ENCODE measurements at places on chromosomes 2 and 18. TPM values are rescaled to one million over a fixed set of nuclear protein-coding genes. Genes with fewer than 3 reads are reported as not detected.

DNA sequence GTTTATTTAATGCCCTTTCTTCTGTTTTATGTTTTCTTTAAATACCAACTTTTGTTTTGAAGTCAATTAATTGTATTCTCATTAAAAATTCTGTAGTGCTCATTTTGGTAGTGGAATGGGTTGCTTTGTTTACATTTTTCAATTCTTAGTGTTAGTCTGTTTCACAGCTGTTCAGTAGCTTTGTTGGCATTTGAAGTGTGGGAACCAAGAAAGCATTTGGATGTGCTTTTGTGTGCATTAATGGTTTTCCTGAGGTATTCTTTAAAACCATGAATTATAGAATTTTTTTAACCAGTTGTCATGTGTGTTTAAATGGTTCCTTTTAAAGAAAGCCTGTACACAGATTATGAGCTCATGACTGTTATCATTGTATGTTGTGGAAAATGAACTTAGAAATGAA is 19.7 kb downstream of the MIB1 start:
- DNase-seq, result no peak
- no peak overlapping the region for H3K4me3 ChIP-seq
- H3K4me1 ChIP-seq, result peaks cover 4% of the 10 kb centered on the region
- no peaks in the 10 kb centered on the region for H3K36me3 ChIP-seq
- no peak overlapping the region for H3K27ac ChIP-seq

DNA sequence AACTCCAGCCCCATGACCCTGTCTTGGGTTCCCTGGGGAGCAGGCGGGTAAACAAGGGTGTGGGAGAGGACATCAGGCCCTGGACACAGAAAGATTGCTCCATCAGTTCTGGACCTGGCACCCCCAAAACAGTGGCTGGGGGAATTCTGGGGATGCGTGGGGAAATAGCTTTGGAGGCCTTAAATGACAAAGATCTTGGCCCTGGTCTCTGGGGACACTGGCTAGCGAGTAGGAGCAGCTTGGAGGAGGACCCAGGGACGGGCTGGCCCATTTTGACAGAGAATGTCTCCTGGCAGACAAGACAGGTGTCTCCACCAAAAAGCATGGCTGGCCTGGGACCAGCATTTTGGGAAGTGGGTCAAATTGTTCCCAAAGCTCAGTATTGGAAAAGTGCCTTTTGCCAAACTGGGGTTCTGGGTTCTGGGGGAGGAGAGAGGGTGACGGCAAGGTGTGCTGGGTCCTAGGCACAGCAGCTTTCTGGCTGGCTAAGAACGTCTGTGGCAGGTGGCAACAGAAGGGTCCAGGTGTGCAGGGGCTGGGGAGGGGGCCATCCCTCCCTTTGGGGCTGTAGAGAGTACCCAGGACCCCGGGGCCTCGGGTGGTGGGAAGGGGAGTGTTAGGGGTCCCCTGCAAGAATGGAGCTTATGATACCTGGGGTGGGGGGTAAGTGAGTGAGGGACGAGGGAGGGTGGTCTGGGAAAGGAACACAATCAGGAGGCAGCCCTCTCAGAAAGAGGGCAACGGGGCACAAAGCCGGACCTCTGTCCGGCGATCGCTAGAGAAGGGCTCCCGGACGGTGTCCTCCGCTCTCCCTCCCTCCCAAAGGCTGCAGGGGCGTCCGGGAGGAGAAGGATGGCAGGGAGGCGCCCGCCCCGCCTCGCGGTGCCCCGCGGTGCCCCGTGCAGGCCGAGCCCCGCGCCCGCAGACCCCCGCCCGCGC is 556 bp downstream of the CYRIA start:
- peak overlapping the region; percentile 57 for H3K4me3 ChIP-seq
- peak; percentile 48 for DNase-seq
- peak overlapping the region; percentile 98 for H3K27ac ChIP-seq
- H3K27me3 ChIP-seq, result no peaks in the 10 kb centered on the region

DNA sequence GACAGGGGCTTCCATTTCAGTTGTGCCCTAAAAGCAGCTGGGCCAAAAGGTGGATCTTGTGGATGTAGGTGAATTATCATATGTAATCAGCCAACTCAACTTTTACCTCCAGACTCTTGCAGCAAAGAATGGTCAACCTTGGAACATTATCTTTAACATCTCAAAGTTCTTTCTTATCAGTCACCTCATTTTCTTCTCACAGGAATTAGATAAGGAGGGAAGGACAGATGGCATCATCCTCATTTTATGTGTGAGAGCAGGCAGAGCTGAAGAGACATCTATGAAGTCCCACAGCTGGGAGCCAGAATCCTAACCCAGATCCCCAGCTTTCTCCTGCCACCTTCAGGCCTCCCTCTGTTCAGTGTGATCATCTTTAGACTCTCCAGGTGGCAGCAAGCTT is 182.1 kb downstream of the MGAT5 start:
- H3K27me3 ChIP-seq, result no peaks in the 10 kb centered on the region
- H3K4me1 ChIP-seq, result no peaks in the 10 kb centered on the region
- H3K4me3 ChIP-seq, result no peak overlapping the region

DNA sequence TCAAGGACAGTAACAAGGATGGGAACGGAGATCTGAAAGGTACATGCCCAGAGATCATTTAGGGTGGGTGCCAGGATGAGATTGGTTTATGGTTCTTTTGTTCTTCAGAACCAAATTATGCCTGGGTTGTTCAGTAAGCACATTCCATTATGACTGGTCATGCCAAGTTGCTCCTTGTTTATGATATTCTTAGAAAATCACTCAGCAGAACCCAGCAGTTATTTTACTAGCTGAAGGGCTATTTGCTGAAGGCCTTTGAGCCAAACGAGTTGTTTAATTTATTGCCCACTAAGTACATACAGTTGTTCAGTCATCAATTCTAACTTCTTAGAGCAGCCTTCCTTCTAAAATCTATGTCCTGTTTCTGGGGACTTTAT is 635 bp downstream of the SLC3A1 start:
- H3K36me3 ChIP-seq, result no peaks in the 10 kb centered on the region
- H3K4me3 ChIP-seq, result no peak overlapping the region
- peak; percentile 6 for DNase-seq

DNA sequence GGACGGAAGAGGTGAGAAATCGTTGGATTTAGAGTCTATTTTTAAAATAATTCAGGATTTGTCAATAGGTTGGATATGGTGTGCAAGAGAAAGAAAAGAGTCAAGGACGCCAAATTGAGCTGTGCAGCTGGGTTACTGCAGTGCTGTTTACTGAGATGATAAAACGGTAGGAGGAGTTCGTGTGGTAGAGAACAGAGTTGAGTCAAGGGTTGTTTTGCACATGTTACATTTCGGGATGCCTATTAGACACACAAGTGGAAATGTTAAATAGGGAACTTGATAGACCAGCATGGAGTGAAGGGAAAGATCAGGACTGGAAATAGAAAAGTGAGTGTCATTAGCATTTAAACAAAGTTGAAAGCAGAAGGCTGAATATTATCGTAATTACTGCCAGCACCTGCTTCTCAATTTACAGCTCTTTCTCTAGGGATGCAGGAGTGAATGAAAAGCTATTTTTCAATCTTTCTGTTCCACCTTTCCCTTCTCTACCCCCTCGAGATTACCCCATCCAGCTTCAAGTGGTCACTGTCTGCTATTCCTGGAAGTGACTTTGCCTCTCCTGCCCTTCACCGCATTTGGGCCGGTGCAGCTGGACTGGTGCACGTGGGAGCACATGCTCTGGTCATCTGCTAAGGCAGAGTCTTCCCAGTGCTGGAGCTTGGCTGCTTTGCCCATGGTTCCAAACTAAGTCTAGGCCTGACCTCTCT is 30.3 kb downstream of the GPR75 start:
- no peak overlapping the region for H3K4me3 ChIP-seq
- no peaks in the 10 kb centered on the region for H3K36me3 ChIP-seq
- no peaks in the 10 kb centered on the region for H3K27me3 ChIP-seq
- DNase-seq, result no peak
- no peak overlapping the region for H3K27ac ChIP-seq

- no peaks in the 10 kb centered on the region for H3K27me3 ChIP-seq
- H3K4me1 ChIP-seq, result peaks cover 21% of the 10 kb centered on the region
- no peaks in the 10 kb centered on the region for H3K36me3 ChIP-seq
- no peak overlapping the region for H3K4me3 ChIP-seq
- DNase-seq, result peak; percentile 67
Measured at GRCh38 chr2:26942543-26943295, 27.7 kb upstream of the MAPRE3 start.

- no peaks in the 10 kb centered on the region for H3K4me1 ChIP-seq
- no peaks in the 10 kb centered on the region for H3K36me3 ChIP-seq
- no peaks in the 10 kb centered on the region for H3K27me3 ChIP-seq
- no peak overlapping the region for H3K4me3 ChIP-seq
- H3K27ac ChIP-seq, result no peak overlapping the region
Measured at GRCh38 chr2:177808984-177809809, 263.4 kb downstream of the PDE11A start.

DNA sequence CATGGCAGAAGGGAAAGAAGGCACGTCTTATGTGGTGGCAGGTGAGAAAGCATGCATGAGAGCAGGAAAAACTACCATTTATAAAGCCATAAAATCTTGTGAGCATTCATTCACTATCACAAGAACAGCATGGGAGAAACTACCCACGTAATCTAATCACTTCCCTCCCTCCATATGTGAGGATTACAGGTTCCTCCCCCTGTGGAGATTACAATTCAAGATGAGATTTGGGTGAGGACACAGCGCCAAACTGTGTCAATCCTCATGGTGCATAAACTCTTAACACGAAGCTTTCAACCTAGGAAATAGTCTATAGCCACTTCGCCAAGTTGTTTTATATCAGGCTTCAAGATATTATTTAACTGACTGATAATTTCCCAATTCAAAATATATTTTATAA is 595.5 kb downstream of the FBXO15 start:
- no peak overlapping the region for H3K27ac ChIP-seq
- H3K4me1 ChIP-seq, result no peaks in the 10 kb centered on the region
- H3K27me3 ChIP-seq, result no peaks in the 10 kb centered on the region
- DNase-seq, result no peak

GRCh38 chr18:25735459-25735858 is 355.0 kb downstream of the SS18 start:
- no peaks in the 10 kb centered on the region for H3K27me3 ChIP-seq
- H3K36me3 ChIP-seq, result no peaks in the 10 kb centered on the region
- no peak for DNase-seq
- no peak overlapping the region for H3K4me3 ChIP-seq
- H3K27ac ChIP-seq, result no peak overlapping the region
- H3K4me1 ChIP-seq, result no peaks in the 10 kb centered on the region

DNA sequence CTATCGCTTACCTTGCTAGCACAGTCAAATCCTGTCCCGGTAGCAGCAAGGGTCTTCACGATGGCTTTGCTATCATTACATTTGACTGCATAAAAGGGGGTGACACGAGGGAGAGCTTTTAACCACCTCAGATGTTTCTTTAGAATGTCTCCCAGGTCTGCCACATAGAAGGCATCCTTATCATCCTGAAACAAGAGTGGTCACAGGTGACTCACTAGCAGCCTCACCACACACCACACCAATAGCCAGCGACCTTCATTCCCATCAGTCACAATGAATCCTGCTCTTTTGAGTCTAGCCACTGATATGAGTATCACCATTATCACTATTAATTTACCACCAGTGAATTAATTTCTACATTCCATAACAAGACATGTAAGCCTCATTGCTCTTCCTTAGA is 3.7 kb downstream of the ODC1 start:
- no peak for DNase-seq
- H3K4me3 ChIP-seq, result no peak overlapping the region
- H3K27ac ChIP-seq, result no peak overlapping the region
- peaks cover 52% of the 10 kb centered on the region for H3K36me3 ChIP-seq
- H3K4me1 ChIP-seq, result peaks cover 34% of the 10 kb centered on the region
- no peaks in the 10 kb centered on the region for H3K27me3 ChIP-seq

- H3K4me1 ChIP-seq, result no peaks in the 10 kb centered on the region
- no peak overlapping the region for H3K27ac ChIP-seq
- H3K36me3 ChIP-seq, result no peaks in the 10 kb centered on the region
- H3K27me3 ChIP-seq, result no peaks in the 10 kb centered on the region
- H3K4me3 ChIP-seq, result no peak overlapping the region
- DNase-seq, result no peak
Measured at GRCh38 chr18:21693322-21693721, 11.3 kb downstream of the ABHD3 start.

- no peak overlapping the region for H3K27ac ChIP-seq
- no peaks in the 10 kb centered on the region for H3K36me3 ChIP-seq
- H3K4me1 ChIP-seq, result no peaks in the 10 kb centered on the region
- H3K4me3 ChIP-seq, result no peak overlapping the region
- H3K27me3 ChIP-seq, result no peaks in the 10 kb centered on the region
Measured at GRCh38 chr2:42321452-42322064, 39.5 kb downstream of the COX7A2L start.

GRCh38 chr18:76459687-76460350 is 35.2 kb downstream of the ZNF516 start:
- peaks cover 15% of the 10 kb centered on the region for H3K4me1 ChIP-seq
- H3K27ac ChIP-seq, result peak overlapping the region; percentile 11

DNA sequence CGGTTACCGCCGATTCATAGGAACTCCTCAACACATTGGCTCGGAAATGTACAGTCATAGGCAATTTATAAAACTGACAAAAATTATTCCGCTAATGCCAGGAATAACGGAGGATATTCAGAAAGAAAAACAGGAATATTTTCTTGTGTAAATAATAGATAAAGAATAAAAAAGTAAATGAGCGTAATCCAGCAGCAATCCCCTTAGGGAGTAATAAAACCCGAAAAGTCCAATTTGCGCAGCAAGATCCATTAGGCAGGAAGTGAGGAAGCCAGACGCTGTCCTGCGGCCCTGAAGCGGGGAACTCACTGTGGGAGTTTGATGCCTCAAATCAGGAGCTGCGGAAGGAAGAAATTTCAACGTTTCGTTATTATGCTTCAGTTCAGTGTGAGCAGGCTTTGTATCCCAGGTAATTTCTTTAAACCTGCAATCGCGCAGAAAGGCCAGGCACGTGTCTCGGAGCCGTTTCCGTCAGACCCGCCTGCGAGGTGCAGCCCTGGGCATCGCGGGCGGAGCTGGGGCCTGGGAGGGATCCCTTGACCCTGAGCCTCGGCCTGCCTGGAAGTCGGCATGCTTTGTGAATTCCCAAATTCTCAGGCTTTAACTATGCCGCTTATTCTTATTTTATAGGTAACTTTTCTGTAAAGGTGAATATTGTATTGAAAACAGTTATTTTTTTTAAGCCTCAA is 180.9 kb upstream of the ALKAL2 start:
- H3K4me3 ChIP-seq, result no peak overlapping the region
- no peaks in the 10 kb centered on the region for H3K4me1 ChIP-seq
- no peaks in the 10 kb centered on the region for H3K36me3 ChIP-seq
- no peak overlapping the region for H3K27ac ChIP-seq

GRCh38 chr2:6827566-6828298 is 38.0 kb downstream of the CMPK2 start:
- H3K4me3 ChIP-seq, result no peak overlapping the region
- no peak for DNase-seq
- no peaks in the 10 kb centered on the region for H3K27me3 ChIP-seq
- no peaks in the 10 kb centered on the region for H3K36me3 ChIP-seq
- H3K4me1 ChIP-seq, result no peaks in the 10 kb centered on the region

GRCh38 chr2:33230842-33231241 is 245.6 kb upstream of the RASGRP3 start:
- H3K27ac ChIP-seq, result no peak overlapping the region
- H3K36me3 ChIP-seq, result no peaks in the 10 kb centered on the region
- no peak overlapping the region for H3K4me3 ChIP-seq

- H3K36me3 ChIP-seq, result no peaks in the 10 kb centered on the region
- H3K27me3 ChIP-seq, result no peaks in the 10 kb centered on the region
- H3K4me3 ChIP-seq, result no peak overlapping the region
- no peak overlapping the region for H3K27ac ChIP-seq
- DNase-seq, result no peak
- no peaks in the 10 kb centered on the region for H3K4me1 ChIP-seq
Measured at GRCh38 chr2:88809216-88809615, 117.7 kb downstream of the RPIA start.

Gene WDR43
- 32.3 TPM for total RNA-seq

Gene MRPL53
- total RNA-seq, result 36.3 TPM

Gene ELOA2
- total RNA-seq, result not detected

Gene SULT1C4
- total RNA-seq, result 3.2 TPM

Gene GALNT3
- 78.5 TPM for total RNA-seq

Gene DNER
- 0.13 TPM for total RNA-seq

Gene ARHGEF4
- 21.3 TPM for total RNA-seq

Gene KCNG2
- total RNA-seq, result 0.22 TPM

Gene NFU1
- 74.2 TPM for total RNA-seq

Gene PSMG2
- total RNA-seq, result 70.7 TPM

Measured in thyroid gland (tissue), 4 donors.